ENCODE measurements at places on chromosomes 11 and 22.
A peak's percentile ranks its signal among the peaks of the same experiment; 100 is the strongest.

GRCh38 chr11:76265771-76266241 lies 59.5 kb upstream of the WNT11 start:
- DNase-seq, result no peak

- DNase-seq, result no peak
Measured at GRCh38 chr11:66268952-66269905, 790 bp downstream of the RAB1B start.

GRCh38 chr22:48803948-48804810 lies 1023.5 kb downstream of the BRD1 start:
- DNase-seq, result no peak

DNA sequence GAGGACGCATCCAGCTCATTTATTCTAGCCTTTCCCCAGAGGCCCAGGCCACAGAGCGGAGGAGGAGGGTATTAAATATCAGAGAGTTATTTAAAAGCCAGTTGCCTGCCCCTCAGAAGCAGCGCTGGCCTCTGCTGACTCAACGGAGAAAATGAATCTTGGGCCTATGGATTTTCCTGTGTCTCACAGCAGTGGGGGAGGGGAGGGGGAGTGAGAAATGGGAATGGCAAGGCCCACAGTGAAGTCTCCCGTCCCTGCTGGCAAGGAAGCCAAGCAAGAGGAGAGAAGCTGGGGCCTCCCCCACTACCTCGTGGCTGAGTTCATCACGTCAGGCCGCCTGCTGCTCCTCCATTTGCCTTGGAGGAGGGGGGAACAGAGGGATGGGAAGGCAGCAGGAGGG lies 4.5 kb upstream of the TPBGL start:
- DNase-seq, result no peak

DNA sequence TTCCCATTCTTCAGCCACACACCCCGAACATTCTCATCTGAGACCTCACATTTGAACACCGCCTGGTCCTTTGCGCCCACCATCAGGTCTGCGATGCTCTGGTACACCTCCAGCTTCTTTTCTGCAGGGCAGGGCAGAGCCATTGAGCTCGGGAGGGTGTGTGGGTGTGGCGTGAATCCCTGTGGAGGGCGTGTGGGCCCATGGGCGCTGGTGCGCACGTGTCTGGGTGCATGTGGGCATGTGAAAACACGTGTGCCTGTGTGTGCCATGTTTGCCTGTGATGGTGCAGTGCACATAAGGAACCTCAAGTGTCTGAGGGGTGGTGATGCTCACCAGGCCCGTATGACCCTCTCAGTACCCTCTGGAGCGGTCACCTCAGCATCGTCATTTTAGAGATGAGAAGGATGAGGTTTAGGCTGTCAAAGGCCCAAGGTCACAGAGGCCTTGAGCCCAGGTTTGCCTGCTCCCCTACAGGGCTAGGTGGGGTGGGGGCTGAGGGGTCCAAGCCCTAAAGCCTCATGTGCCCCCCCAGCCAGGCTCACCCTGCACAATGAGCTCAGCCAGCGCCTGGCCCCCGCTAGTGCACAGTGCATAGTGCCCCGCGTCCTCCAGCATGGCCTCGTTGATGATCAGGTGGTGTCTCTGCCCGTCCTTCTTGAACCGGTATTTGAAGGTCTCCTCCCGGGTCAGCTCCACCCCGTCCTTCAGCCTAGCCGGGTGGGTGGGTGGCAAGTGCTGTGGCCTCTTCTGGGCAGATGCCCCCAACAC lies 10.3 kb downstream of the MYBPC3 start:
- no peak for DNase-seq

- no peak for DNase-seq
Measured at GRCh38 chr11:72702096-72702495, 27.9 kb upstream of the PDE2A start.

GRCh38 chr11:107741044-107741823 lies 29.4 kb upstream of the SLN start:
- DNase-seq, result no peak

- DNase-seq, result no peak
Measured at GRCh38 chr11:118341815-118342489, 553 bp downstream of the CD3D start.

- DNase-seq, result no peak
Measured at GRCh38 chr11:117334896-117335295, 7.2 kb downstream of the CEP164 start.

DNA sequence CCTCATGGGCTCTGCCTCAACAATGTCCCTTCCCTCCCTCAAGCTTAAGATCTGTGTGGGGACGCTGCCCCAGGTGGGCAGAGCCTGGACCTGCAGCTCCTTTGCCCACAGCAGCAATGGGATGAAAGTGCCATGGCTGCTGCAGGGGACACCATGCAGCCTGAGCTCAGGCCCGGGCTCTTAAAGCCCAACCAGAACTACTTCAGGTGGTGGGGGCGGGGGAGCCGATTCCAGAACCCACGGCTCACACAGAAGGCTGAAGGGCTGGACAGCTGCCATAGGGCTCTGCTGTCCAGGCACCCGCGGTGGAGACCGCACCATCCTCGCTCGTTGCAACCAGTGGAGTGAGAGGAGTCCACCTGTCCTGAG lies 12.5 kb downstream of the CHID1 start:
- DNase-seq, result no peak

DNA sequence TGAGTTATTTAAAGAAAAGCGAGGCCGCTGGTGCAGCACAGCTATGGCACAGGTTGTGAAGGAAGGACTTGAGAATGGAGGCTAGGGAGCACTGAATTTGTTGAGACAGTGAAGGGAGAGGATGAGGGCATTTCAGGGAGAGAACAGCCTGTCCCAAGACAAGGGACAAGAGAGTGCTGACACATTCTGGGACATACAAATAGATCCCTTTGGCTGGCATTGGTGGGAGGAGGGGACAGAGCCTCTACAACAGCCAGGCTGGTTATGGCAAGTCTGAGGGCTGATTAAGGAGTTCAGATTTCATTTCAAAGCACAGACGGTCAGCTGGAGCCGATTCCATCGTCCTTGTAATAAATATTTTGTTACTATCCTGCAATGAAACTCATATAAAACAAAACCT lies 1.7 kb upstream of the SLC29A2 start:
- no peak for DNase-seq

- no peak for DNase-seq
Measured at GRCh38 chr11:92269021-92269420, 44.4 kb downstream of the FAT3 start.

- DNase-seq, result no peak
Measured at GRCh38 chr11:93089474-93090102, 108.2 kb downstream of the SLC36A4 start.

GRCh38 chr22:25068707-25069106 lies 116.2 kb downstream of the KIAA1671 start:
- no peak for DNase-seq

DNA sequence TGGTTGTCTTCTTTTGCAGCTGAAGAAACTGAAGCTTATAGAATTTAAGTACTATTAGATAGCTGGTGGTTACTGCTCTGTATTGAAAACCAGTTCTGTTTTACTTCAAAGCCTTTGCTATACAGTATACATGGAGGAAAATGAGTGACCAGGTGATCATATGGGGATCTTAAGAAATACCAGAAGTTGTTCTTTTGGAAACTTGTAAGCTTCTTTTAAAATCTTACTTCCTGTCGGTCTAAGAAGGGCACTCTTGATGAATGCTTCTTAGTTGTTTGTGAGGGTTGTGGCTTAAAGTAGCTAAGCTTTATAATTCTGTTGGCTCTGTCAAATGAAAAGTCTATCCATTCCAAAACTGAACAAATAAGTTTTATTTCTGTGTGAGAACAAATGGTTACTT lies 55.2 kb downstream of the PDE3B start:
- no peak for DNase-seq

- DNase-seq, result no peak
Measured at GRCh38 chr11:59205648-59206047, 7.1 kb downstream of the MPEG1 start.

GRCh38 chr22:24147666-24148065 lies 33.6 kb upstream of the SUSD2 start:
- no peak for DNase-seq

- no peak for DNase-seq
Measured at GRCh38 chr11:57310630-57311086, 14.1 kb downstream of the TNKS1BP1 start.

GRCh38 chr22:32475468-32476010 lies 928 bp downstream of the FBXO7 start:
- no peak for DNase-seq

DNA sequence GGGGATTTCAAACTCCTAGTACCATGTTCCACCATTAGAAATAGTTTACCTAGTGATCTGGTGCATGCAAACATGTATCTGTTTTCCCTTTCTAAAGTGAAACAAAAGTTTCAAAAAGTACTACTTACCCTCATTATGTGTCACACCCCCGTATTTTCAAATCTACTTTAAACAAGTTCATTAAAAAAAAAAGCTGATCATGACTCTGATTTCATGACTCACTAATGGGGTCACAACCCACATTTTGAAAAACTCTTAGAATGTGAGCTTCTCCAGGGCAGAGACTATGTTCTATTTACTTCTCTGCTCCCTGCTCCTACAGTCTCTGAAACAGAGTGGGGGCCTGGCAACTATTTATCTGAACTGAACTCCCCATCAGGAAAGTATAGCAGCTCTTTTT lies 18.2 kb downstream of the CHRM1 start:
- no peak for DNase-seq

DNA sequence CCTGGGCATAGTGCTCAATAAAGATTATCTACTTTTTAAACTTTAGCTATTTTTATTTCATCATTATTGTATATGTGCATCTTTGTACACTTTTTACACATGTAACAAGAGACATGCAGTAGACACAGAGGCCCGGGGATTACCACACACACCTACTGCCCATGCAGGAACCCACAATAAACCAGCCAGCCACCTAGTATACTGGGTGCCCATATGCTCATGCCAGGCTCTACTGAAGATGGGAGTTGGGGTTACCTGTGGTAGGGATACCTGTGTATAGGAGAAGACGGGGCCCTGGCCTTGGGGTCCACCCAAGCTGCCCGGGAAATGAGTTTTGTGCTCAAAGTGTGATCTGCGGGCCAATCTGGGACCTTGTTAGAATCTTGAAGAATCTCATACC lies 31.2 kb upstream of the P2RY2 start:
- no peak for DNase-seq

DNA sequence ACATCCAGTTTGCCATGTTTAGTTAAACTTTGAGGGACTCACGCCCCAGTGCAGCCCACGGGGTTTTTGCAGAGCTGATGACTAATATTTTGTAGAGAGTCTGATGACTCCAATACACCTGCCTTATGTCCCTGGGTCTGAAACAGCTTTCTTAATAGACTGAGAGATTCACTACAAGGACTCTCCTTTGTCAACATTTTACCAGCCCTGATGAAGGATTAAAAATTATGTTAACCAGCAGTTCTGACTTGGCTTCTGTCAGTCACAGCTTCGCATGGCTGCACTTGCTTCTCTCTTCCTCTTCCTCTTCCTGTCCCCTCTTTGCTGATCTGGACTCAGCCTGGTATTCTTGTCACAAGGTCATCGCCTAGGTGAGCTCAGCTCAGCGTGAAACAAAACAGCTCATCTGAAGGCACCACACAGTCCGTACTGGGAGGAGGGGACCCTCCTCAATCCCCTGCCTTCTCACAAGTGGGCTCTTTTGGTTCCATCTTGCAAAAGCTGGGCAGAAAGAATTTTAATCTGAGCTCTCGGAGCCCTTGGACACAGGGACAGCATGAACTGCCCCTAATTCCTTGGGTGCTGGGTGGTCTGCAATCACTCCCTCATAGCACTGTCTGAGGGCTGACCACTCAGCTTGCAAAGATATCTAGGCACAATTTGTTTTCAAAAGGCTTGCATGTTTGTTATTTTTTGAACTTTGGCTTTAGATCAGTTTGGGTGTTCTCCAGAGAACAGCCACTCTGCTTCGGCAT lies 38.1 kb upstream of the POU2AF1 start:
- DNase-seq, result peak; percentile 12

DNA sequence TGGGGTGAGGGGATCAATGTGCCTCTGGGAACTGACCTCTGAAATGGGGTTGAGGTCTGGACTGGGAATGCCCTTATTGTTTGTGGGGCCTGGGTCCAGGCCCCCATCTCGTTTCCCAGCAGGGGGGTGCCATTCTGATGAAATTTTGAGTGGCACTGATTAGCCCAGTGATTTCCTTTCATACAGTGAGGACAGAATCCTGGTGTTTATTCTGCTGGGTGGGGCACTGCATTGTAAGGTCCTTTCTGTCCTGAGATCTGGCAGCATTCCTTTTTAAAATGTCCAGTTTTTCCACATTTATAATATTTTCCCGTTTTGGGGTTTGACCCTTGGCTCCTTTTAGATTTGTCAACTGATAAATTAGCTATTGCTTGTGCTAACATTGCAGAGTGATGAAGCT lies 27.1 kb downstream of the OR10A6 start:
- no peak for DNase-seq

- DNase-seq, result no peak
Measured at GRCh38 chr11:92675303-92675702, 294.1 kb upstream of the MTNR1B start.

- DNase-seq, result peak; percentile 72
Measured at GRCh38 chr22:42581762-42582716, 28.3 kb downstream of the SERHL2 start.

GRCh38 chr11:119432484-119433357 lies 9.7 kb upstream of the THY1 start:
- no peak for DNase-seq

GRCh38 chr11:68935066-68935465 lies 31.4 kb downstream of the IGHMBP2 start:
- no peak for DNase-seq

GRCh38 chr11:113392236-113392921 lies 4.8 kb downstream of the ANKK1 start:
- no peak for DNase-seq

- no peak for DNase-seq
Measured at GRCh38 chr11:116179401-116179800, 593.4 kb downstream of the BUD13 start.

DNA sequence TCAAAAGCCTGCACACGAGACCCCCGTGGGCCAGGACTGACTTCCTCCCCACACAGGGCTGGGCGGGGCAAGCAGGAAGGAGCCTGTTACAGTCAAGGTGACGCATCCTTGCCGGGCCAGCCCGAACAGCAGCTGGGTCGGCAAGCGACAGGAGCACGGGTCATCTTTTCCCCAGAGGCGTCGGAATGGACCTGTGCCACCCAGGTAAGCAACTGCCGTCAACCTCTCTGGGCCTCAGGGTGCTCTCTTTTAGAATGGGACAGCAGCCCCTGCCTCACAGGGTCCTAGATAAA lies at the start of gene CYTH4:
CYTH4 (plus strand) TSS at position 124 of the 293 bp plus-strand sequence; CDS start at position 186, 62 bp downstream.
- peak; percentile 55 for DNase-seq

- DNase-seq, result no peak
Measured at GRCh38 chr11:115463606-115464005, 40.6 kb downstream of the CADM1 start.

GRCh38 chr11:29119707-29120618 lies 896.9 kb downstream of the KCNA4 start:
- DNase-seq, result no peak

Measured in stimulated activated CD8-positive, alpha-beta memory T cell treated with anti-CD3 and anti-CD28 coated beads, Interleukin-7, amount 100 ng/mL, for 4 hours (primary cell).